SJSA1 (cell line): ENCODE measurements at places on chromosomes 4 and X. TPM values are rescaled to one million over a fixed set of nuclear protein-coding genes. Genes with fewer than 3 reads are reported as not detected.

The MAGEC3 gene
- not detected in 2 replicates for total RNA-seq

The MAGEA2 gene
- not detected in 2 replicates for total RNA-seq

The LIAS gene
- 4.8 and 8.2 TPM in 2 replicates for total RNA-seq

The SPATA4 gene
- total RNA-seq = not detected in 2 replicates

The GUCY1B1 gene
- total RNA-seq = 0.74 and 1.0 TPM in 2 replicates

The MAP7D3 gene
- total RNA-seq = 22.1 and 27.5 TPM in 2 replicates

The L1CAM gene
- total RNA-seq = 0.05 TPM in 1 of 2 replicates, not detected in the other

The ZNF674 gene
- 2.6 and 3.5 TPM in 2 replicates for total RNA-seq

The GPR34 gene
- total RNA-seq = not detected in 2 replicates

The GPC4 gene
- 22.3 and 25.8 TPM in 2 replicates for total RNA-seq

The IL21 gene
- total RNA-seq = not detected in 2 replicates

The MEPE gene
- 0.24 TPM in 1 of 2 replicates, not detected in the other for total RNA-seq

The FAM9B gene
- not detected in 2 replicates for total RNA-seq

The SYTL5 gene
- 0.22 and 0.26 TPM in 2 replicates for total RNA-seq
